Inflammatory macrophage treated with lipopolysaccharide for 1 hour (primary cell): ENCODE measurements at places on chromosomes 2 and 18.
A peak's percentile ranks its signal among the peaks of the same experiment; 100 is the strongest.

- no peak for DNase-seq
Measured at GRCh38 chr18:3892152-3892551, 442.2 kb downstream of the TGIF1 start.

- no peak for DNase-seq
Measured at GRCh38 chr2:229869226-229869625, 52.6 kb downstream of the TRIP12 start.

DNA sequence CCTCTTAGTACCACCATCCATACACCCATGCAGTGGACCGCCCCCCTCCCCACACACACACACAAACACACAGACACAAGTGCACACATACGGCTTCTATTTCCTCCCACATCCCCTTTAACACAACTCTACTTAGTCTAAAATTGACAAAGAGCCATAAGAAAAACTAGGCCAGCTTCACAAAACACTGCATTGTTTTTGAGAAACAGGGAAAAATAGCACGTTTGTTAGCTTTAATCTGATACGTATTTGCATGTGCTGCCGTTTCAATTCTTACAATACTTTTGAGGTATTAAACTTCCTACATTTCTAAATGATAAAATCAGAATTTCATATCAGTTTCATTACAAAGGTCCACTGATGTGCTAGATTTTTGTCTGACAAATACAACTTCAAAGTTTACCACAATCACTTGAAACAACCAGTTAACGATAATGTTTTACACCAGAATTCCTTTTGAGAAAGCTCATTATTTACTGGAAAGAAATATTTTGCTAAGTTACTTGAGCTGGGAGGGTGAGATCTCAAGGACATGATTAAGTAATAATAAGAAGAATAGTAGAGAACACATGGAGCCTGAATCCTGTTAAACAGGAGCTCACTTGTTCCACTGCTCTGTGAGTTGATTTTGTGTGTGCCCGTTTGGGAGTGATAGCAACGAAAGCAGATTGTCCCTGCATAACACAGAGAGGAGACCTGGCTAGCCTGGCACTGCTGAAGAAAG is 74.5 kb downstream of the MOGAT1 start:
- no peak for DNase-seq

GRCh38 chr2:42622943-42623676 is 54.7 kb downstream of the MTA3 start:
- DNase-seq, result no peak

DNA sequence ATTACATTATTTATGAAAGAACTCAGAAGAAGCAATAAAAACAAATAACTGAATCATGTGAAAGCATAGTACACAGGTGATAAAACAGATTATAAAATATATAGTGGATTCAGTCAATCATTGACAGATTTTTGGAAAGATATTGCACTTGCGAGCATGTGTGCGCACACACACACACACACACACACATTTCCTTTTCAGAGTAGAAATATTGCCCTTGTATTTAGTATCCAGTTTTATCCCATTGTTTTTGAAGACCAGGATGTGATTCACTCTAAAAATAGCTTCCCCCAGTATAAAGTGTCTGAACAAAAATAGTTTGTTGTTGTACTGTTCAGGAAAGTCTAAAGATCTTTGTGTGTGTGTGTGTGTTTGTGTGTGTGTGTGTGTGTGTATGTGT is 145.5 kb downstream of the CALCRL start:
- DNase-seq, result no peak

- DNase-seq, result peak; percentile 32
Measured at GRCh38 chr2:133886735-133887675, 318.7 kb upstream of the NCKAP5 start.

DNA sequence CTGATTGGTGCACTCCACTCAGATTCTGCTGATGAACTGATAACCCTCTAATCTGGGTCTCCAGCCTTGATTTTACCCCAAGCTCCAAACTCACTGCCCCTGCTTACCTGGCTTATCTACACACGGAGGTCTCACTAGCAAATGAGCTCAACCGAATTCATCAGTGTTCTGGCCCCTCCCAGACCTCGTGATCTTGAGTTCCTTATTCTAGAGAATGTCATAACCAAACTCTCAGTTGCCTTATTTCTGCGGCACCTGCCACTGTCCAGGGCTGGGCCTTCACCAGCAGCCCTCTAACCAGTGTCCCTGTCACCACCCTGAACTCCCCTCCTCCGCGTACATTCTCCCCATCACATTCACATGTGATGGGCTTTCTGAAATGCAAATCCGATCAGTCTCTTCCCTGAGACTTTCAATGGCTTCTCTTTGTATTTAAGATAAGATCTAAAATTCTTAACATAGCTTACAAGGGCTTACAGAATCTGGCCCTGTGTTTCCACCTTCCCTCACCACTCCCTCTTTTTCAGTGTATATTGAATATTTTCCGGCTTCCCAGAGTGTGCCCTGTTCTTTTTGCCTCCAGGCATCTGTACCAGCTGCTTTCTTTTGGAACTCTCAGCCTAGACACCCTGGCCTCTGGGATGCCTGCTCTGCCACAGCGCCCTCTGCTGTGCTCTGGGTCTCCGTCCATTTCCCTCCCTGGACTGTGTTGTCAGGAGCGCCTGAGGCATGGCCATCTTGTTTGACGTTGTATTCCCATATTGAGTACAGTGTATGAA is 31.1 kb downstream of the NAB1 start:
- no peak for DNase-seq
